ENCODE measurements at places on chromosomes 1 and 21.

- no peak for DNase-seq
Observed at GRCh38 chr21:32423320-32424190, 11.0 kb downstream of the EVA1C start.

DNA sequence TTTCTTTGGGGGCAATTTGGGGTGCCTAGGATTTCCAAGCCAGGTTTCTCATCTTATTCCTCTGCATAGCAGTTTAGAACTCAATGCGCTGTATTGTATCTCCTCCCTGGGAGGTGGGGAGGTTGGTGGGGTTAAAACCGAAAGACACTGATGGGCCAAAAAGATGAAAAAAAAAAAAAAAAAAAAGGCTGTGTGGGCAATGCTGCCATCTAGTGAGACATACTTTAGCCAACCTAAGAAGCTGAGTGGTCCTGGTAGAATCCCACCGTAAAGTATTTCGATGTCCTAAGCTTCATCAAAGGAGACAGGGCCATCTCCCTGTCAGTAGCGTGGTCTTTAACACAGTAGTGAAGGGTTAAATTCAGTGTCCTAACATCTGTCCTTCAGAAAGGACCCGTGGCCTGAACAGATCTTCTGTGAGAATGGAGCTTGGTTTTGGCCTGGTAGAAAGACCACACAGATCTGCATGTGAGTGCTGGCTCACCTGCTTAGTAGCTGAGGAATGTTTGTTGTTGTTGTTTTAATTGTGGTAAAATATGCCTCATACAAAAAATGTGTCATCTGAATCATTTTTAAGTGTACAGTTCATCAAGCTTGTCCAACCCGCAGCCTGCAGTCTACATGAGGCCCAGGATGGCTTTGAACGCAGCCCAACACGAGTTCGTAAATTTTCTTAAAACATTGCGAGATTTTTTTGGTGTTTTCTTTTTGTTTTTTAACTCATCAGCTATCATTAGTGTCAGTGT is 226.2 kb downstream of the KIF26B start:
- DNase-seq, result no peak

GRCh38 chr1:10874351-10874750 is 77.9 kb upstream of the CASZ1 start:
- DNase-seq, result no peak

- no peak for DNase-seq
Observed at GRCh38 chr1:227328405-227329019, 10.2 kb upstream of the CDC42BPA start.
